Urinary bladder (tissue), 4 donors: ENCODE measurements at places on chromosomes 4 and X. TPM values are rescaled to one million over a fixed set of nuclear protein-coding genes. Genes with fewer than 3 reads are reported as not detected.

TMEM156 gene
- 0.53 TPM for polyA plus RNA-seq

GRCh38 chr4:967113-968104, 6.0 kb downstream of the DGKQ start:
- no peak for DNase-seq

GRCh38 chrX:132266583-132267355, 47.5 kb upstream of the RAP2C start:
- no peak for DNase-seq

DNA sequence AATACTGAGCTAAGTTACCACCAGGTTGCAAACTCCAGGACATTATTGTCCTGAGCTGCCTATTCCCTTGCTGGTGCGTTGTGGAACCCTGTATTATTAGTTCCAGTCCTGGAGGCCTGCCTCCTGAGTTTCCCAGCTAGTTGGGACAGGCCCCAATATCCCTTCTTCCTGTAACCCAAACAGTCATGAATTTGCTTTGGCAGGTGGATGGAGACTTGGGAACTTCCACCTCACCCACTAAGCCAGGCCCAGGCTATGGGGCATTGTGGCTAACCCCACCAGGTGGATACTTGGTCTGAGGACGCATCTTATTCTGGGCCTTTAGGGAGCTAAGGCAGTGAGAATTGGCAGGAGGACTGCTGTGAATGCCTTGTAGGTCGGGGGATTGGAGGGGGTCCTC, 5.0 kb downstream of the RBM3 start:
- DNase-seq = no peak

GRCh38 chr4:88318751-88319350, 34.5 kb upstream of the PPM1K start:
- peak; percentile 7 for DNase-seq
